G401 (cell line): ENCODE measurements at places on chromosomes 12 and 14. TPM values are rescaled to one million over a fixed set of nuclear protein-coding genes. Genes with fewer than 3 reads are reported as not detected.

The RD3L gene
- total RNA-seq: not detected in 2 replicates

DNA sequence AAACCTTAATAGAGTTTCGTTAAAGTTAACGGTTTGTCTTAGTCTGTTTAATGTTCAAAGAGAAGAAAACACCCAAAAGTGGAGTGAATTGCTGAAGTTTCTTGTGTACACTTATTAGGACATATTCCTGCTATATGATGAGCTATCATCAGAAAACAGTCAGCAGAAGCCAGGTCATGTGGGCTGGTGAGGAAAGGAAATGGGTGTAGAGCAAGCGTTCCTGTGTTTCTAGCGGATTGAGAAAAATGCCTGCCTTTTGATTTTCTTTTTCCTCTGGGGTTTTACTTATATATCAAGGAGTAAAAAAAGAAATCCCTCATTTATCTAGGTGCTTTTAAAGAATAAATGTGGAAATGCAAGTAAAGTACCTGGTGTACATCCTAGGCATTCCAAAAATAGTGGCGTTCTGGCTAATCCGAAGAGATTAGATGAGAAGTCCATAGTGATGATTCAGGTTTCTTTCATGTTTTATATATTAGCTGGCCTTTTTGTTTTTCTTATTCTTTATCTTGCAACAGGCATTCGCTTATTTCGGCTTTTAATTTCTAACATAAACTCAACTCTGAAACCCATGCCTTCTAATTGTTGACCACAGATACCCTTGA lies 50.7 kb downstream of the FLRT2 start:
- no peak for DNase-seq

GRCh38 chr14:89283327-89284060 lies 133.5 kb downstream of the FOXN3 start:
- no peak for DNase-seq

- no peak for DNase-seq
Measured at GRCh38 chr14:95305145-95305544, 14.6 kb downstream of the CLMN start.
